ENCODE measurements at places on chromosomes 11 and 22.

DNA sequence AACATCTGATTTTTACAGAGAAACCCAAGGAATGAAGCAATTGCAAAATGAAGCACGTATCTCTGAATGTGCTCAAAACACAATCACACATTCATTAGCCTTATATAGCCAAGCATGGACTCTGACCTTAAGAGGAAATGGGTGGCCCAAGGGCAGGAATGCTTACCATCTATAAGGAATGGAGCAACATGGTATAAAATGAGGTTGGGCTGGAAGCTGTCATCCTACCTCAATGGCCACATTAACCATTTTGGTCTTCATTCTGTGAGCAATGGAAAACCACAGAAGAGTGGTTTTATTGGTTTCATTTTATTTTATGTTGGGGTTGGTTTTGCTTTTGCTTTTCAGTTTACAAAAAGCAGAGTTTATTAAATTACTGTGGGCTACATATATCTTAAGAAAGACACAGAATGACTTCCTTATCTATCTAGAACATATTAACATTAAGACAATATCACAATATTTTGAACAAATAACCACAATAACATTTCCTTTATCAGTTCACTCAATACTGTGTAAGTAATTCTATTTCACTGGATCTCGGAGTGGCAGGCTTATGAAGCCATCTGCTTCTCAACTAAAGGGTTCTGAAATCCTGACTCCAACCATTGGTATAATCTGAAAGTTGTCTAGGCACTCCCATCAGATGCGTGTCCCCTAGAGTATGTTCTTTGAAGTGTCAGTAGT, 10.8 kb upstream of the MS4A13 start:
- no peak overlapping the region for H3K4me3 ChIP-seq
- no peaks in the 10 kb centered on the region for H3K27me3 ChIP-seq
- H3K4me1 ChIP-seq: no peaks in the 10 kb centered on the region
- no peak overlapping the region for H3K27ac ChIP-seq
- no peaks in the 10 kb centered on the region for H3K36me3 ChIP-seq

DNA sequence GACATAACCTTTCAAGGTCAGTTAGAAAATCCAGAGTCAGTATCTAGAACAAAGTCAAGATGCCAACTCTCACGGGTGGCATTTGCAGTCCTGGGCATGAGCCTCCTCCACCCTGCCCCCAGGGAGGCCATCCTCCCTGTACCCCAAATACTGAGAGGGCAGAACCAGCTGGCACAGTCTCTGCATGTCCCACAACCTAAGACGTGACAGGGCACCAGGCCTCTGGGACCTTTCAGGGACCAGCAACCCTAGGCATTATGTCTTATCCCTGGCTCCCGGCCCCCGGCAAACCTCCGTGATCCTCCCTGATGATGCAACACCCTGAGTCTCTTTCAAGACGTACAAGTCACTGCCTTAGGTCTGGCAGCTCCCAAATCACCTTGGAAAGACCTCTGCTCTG, 2.0 kb downstream of the MB start:
- H3K27me3 ChIP-seq: no peaks in the 10 kb centered on the region
- no peaks in the 10 kb centered on the region for H3K4me1 ChIP-seq
- H3K4me3 ChIP-seq: no peak overlapping the region
- DNase-seq: no peak
- no peak overlapping the region for H3K27ac ChIP-seq

DNA sequence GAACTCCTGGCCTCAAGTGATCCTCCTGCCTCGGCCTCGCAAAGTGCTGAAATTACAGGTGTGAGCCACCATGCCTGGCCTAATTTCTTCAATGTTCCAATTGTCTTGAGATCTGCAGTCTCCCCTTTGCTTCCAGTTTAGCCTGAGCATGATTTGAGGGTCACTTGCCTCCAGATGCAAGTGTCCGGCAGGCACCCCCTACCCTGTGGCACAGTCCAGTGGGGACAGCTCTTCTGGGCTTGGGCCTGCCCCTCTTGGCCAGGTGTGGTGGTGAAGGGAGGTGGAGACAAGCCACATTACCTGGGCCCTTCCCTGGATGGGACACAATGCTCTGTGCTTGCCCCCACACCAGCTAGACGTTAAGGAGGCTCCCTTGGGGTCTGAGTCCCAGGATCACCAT, 21.3 kb upstream of the CACNG2 start:
- no peaks in the 10 kb centered on the region for H3K27me3 ChIP-seq
- no peak for DNase-seq
- H3K4me1 ChIP-seq: no peaks in the 10 kb centered on the region
- no peaks in the 10 kb centered on the region for H3K36me3 ChIP-seq
- no peak overlapping the region for H3K4me3 ChIP-seq
- H3K27ac ChIP-seq: no peak overlapping the region

DNA sequence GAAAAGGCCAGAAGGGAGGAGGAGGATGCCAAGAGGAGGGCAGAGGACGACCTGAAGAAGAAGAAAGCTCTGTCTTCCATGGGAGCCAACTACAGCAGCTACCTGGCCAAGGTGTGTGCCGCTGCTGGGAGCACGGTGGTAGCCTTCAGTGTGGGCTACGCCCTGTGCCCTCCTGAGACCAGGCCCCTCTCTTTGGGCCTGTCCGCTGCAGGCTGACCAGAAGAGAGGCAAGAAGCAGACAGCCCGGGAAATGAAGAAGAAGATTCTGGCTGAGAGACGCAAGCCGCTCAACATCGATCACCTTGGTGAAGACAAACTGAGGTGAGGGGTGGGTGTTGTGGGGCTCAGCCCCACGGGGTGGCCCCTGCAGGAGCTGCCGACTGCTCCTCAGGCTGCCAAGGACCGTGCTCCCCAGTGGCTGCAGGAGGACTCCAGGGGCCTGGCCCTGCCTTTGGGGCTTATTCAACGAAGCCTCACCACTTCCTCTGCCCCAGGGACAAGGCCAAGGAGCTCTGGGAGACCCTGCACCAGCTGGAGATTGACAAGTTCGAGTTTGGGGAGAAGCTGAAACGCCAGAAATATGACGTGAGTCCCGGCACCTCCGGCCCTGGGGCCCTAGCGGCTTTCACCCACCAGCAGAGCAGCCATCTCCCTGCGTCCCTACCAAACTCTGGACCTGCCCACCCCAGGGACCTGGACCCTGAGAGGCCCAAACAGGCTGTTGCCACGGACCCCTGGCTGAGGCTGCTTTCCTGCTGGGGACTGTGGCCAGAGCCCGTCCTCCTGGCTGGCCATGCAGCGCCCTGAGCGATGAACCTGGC, 12.6 kb upstream of the MRPL23 start:
- H3K36me3 ChIP-seq: no peaks in the 10 kb centered on the region
- H3K4me3 ChIP-seq: no peak overlapping the region
- H3K27ac ChIP-seq: no peak overlapping the region
- H3K4me1 ChIP-seq: no peaks in the 10 kb centered on the region
- DNase-seq: no peak

GRCh38 chr11:12678991-12679390, 4.8 kb downstream of the TEAD1 start:
- no peaks in the 10 kb centered on the region for H3K36me3 ChIP-seq
- H3K4me1 ChIP-seq: peaks cover 24% of the 10 kb centered on the region
- H3K4me3 ChIP-seq: no peak overlapping the region
- no peak for DNase-seq
- H3K27me3 ChIP-seq: no peaks in the 10 kb centered on the region

DNA sequence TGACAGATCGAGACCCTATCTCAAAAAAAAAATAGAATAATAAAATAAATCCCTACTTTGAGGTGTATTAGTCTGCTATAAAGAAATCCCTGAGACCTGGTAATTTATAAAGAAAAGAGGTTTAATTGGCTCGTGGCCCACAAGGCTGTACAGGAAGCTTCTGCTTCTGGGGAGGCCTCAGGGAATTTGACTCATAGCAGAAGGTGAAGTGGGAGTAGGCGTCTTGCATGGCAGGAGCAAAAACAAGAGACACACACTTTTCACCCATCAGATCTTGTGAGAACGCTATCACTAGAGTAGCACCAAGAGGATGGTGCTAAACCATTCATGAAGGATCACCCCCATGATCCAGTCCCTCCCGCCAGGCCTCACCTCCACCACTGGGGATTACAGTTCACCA, 29.2 kb downstream of the CDPF1 start:
- no peak overlapping the region for H3K4me3 ChIP-seq
- no peak overlapping the region for H3K27ac ChIP-seq
- no peaks in the 10 kb centered on the region for H3K4me1 ChIP-seq
- H3K36me3 ChIP-seq: no peaks in the 10 kb centered on the region
- no peaks in the 10 kb centered on the region for H3K27me3 ChIP-seq
- DNase-seq: no peak

DNA sequence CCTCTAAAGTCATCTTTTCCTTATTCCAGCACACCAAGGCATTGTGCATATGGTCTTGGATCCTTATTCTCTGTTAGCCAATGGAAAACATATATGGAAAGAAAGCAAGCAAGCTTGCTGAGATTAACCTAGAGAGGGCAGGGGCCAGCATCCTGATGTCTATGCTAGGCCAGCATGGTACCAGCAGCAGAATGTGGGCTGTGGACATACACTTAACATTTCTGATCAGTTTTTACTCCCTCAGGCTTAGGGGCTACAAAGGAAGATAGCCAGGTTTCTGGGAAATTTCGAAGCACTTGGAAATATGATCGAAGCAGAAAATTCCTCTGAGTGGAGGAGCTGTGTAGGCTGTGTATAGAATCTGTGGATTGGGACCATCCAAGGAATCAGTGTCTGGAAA, 67.0 kb downstream of the ST3GAL4 start:
- H3K27me3 ChIP-seq: no peaks in the 10 kb centered on the region
- peaks cover 5% of the 10 kb centered on the region for H3K4me1 ChIP-seq
- H3K27ac ChIP-seq: no peak overlapping the region
- H3K36me3 ChIP-seq: no peaks in the 10 kb centered on the region
- no peak for DNase-seq

- no peak overlapping the region for H3K27ac ChIP-seq
- DNase-seq: no peak
- no peak overlapping the region for H3K4me3 ChIP-seq
- peaks cover 2% of the 10 kb centered on the region for H3K4me1 ChIP-seq
Observed at GRCh38 chr22:39722032-39722325, 151.4 kb downstream of the CACNA1I start.

DNA sequence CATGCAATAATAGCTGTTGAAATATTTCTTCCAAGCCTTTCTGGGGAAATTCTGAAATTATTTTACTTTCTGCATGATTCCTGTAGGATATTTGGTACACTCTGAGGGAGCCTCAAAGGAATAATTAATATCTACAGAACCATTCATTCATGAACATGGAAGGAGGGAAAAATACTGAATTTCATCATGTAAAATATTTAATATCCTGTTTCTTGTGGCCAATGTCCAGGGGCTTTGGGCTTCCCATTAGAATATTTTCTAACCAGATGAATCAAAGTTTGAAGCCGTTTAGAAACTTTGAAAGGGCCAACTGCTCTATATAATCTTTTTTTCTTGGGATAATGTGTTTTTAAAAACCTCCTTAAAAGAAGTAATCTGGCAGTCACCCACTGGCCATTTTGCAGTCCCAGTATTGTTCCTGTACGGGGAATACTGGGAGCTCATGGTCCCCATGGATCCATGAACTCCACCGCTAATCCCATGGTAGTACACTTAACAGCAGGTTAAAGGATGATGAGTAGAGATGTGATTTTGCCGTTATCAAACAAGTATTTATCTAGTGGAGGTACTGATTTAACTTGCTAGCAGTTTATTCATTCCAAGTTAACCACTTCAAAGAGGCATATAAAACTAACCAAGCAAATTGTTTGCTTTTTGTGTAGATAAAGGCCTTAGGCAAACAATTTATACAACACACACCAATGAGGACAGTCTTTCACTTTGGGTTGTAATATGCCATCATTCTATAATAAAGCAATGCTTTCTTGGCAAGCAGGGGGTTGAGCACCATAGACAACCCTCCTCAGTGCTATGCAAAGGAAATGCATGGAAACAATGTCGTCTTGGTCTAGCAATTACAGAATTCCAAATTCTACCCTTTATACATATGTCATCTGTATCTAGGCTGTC, 34.5 kb upstream of the BLID start:
- H3K27me3 ChIP-seq: no peaks in the 10 kb centered on the region
- H3K36me3 ChIP-seq: no peaks in the 10 kb centered on the region
- no peaks in the 10 kb centered on the region for H3K4me1 ChIP-seq
- H3K4me3 ChIP-seq: no peak overlapping the region

DNA sequence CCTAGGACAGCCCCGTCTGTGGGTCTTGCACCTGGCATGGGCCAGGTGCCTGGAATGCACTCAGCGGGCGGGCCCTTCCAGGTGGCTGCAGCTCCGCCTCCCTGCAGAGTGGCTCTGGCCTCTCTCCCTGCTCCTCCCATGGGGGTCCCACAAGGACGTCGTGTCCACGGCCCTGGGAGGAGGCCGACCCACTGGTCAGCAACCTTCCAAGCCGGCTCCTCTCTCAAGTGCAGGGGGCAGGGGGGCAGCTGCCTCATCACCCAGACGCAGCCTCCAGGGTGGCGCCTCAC, 41.9 kb downstream of the CERK start:
- H3K4me3 ChIP-seq: no peak overlapping the region
- DNase-seq: no peak
- no peaks in the 10 kb centered on the region for H3K4me1 ChIP-seq
- H3K36me3 ChIP-seq: peaks cover 20% of the 10 kb centered on the region

- H3K4me1 ChIP-seq: no peaks in the 10 kb centered on the region
- H3K4me3 ChIP-seq: no peak overlapping the region
- no peak overlapping the region for H3K27ac ChIP-seq
- DNase-seq: no peak
- H3K27me3 ChIP-seq: no peaks in the 10 kb centered on the region
Observed at GRCh38 chr11:45423475-45424120, 137.5 kb upstream of the SYT13 start.

DNA sequence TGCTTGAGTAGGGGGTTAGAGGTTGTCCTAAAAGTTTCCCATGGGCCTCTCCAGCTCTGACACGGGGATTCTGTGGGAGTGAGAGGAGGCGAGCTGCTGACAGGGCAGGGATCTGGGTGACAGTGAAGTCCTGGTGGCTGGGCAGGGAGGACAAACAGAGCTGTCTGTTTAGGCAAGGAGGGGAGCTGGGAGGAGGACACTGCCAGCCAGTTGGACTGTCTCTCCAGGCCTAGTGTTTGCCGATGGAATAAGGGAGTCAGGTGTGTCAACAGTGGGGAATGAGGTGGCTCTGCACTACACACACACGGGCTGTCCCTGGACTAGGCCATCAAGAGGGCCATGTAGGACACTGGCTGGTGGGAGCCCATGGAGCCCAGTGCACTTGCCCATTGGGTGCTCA, 20.6 kb upstream of the SYT7 start:
- no peaks in the 10 kb centered on the region for H3K36me3 ChIP-seq
- H3K4me3 ChIP-seq: no peak overlapping the region
- no peak overlapping the region for H3K27ac ChIP-seq
- DNase-seq: no peak

- no peak overlapping the region for H3K27ac ChIP-seq
- H3K4me1 ChIP-seq: no peaks in the 10 kb centered on the region
- DNase-seq: no peak
- H3K4me3 ChIP-seq: no peak overlapping the region
- H3K36me3 ChIP-seq: no peaks in the 10 kb centered on the region
Observed at GRCh38 chr22:49212002-49212401, 615.7 kb downstream of the BRD1 start.
